Right renal pelvis (tissue), 4 donors: ENCODE measurements at places on chromosomes 5 and 9. TPM values are rescaled to one million over a fixed set of nuclear protein-coding genes. Genes with fewer than 3 reads are reported as not detected.

DNA sequence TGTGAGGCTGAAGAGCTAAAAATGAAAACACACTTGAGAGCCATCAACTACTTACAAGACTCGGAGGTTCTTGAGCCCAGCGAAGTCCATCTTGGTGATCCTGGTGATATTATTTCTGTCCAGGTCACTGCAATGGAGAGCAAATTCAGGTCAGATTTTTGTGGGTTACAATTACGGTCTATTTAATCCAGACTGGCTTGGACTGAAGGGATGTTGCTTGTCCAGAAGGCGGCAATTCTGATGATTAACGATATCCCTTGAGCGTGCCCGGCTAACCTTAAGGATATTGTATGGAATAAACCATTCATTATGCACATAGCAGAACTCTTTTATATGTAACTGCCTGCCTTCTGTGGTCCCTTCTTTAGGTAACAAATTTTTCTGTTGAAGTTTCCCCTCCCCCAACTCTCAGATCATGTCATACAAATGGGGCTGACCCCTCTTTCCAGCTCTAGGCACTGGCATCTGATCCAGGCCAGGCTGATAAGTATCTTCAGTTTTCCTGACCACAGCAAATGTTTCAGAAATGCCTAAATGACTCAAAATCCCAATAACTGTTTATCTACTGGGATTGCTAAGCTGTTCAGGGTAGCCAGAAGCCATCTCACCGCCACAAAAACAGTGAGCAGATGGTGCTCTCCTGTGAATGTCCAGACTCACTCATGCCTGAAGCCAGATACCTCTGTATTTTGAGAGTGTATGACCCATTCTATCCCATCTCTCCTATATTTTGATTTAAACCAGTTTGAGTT is 49.4 kb downstream of the SLIT3 start:
- no peak for DNase-seq

DNA sequence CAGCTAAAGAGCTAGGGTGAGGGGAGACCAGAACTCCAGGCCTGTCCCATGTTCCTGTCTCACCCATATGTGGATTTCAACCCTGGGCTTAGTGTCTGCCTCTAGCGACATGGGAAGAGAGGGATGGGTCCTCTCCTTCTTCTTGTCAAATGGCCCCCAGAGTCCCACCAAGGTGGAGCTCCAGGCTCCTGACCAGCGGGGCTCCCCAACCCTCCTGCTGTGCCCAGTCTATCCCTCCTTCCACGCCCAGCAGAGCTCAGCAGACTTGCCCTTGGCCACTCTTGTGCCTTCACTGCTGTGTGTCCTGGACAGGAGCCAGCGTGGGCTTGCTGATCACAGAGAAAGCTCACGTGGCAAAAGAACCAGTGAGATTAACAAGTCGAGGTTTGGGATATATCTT is 123.0 kb upstream of the GABRP start:
- DNase-seq = no peak

GRCh38 chr9:37382982-37383357 is 39.5 kb upstream of the GRHPR start:
- no peak for DNase-seq

The NDUFB6 gene
- 76.4 TPM for polyA plus RNA-seq

The IL3 gene
- polyA plus RNA-seq = not detected

DNA sequence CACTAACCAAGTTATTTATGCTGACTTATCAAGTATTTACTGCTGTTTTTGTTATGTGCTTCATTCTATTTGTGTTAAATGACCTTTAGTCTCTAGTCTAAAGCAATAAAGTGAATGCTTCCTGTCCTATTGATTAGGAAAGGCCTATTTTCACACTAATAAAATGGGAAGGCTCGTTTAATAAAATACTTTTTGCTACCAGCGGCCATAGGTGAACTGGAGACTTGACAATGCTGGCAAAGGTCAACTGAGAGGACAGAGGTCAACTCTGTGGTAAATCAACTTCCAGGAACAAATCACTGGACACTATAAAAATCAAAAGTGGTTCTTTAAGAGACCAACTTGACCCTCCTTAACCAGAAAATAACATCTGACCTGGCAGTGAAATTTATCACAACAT is 634.3 kb downstream of the ISL1 start:
- no peak for DNase-seq
